NCI-H82 (cell line): ENCODE measurements at places on chromosomes 3 and 15.
A peak's percentile ranks its signal among the peaks of the same experiment; 100 is the strongest.

DNA sequence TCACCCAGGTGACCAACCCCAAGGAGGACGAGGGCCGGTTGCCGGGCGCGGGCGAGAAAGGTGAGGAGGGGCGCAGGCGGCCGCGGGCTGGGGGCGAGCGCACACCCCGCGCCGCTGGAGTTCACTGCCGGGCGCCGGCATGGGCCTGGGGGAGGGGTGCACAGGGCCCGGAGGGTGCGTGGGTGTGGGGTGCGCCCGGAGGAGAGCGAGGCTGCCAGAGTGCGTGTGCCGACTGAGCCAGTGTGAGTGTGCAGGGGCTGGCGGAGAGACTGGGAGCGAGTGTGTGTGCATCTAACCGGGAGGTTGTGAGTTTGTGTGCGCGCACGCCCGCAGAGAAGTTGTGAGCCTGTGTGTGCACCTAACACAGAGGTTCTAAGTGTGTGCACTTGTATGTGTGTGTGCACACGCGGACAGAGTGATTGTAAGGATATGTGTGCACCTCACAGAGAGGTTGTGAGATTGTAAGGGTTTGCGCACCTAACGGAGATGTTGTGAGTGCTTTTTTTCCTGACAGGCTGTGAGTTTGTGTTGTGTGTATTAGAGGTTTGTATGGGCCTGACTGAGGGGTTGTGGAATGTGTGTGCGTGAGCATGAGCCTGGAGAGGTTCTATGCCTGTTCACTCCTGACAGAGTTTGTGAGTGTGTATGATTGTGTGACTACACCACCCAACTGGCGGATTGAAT lies 681 bp downstream of the CTDSPL start:
- DNase-seq, result peak; percentile 28

GRCh38 chr3:71515636-71516365 lies 67.7 kb downstream of the FOXP1 start:
- DNase-seq, result no peak

DNA sequence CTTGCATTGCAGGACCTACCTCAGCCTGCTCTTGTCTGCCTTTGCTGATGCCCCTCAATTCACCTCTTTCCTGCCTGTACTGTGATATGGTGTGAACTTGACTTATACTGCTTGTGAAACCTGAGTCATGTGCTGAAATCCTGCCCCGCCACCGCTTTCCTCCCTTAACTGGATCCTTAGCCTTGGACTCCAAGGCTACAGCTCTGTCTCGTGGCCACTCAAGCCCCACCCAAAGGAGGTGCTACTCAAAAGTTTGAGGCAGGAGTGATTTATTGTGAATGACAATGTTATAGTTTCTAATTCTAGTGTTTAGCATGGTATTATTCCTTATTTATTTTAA lies 56.1 kb downstream of the MYZAP start:
- no peak for DNase-seq

- peak; percentile 74 for DNase-seq
Measured at GRCh38 chr15:97234851-97235610, 725.5 kb upstream of the ARRDC4 start.

DNA sequence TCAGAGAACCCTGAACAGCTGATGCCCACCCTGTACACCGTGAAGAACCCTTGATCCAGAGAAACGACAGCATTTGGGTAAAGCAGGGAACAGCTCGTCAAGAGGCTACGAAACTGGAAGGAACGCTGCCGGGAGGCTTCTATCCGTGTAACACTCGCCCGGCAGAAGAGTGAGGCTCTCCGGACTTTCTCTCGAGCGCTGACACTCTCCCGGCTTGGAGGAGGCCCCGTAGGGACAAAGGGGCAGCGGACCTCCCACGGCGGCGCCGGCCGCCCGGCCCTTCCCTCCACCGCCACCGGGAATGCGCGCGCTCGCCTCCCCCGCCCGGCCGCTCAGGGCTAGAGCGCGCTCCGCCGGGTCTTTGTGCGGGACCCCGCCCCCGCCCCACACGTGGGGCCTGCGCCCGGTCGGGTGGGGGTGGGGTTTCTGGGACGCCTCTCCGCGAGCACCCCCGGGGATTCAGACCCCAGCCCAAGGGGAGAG lies 1.7 kb downstream of the HYAL2 start:
- peak; percentile 81 for DNase-seq

DNA sequence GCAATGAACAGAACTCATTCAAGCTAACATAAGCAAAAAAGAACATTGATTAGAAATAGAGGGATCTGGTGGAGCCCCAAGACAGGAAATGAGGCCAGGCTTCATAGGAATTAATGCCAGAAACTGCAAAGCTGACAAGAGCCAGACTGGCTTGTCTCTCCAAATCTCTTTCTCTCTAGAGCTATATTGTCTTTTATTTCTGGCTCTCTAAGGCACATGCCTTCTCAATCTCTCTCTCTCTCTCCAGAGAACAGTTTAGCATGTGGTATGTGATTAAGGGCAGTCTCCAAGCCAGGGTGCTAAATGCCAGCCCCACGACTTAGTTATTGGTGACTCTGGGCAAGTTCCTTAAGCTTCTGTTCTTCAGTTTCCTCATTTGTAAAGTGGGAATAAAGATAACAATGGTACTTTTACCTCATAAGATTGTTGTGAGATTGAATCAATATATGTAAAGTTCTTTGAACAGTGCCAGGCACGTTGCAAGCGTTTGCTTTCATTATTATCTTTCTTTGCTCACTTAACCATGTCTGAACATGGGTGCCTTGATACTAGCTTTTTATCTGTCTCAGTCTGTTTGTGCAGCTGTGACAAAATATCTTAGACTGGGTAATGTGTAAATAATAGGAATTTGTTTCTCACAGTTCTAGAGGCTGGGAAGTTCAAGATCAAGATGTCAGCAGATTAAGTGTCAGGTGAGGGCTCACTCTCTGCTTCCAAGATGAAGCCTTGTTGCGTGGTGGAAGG lies 123.2 kb downstream of the BDH1 start:
- DNase-seq, result no peak

GRCh38 chr3:147507638-147508286 lies 98.6 kb downstream of the ZIC1 start:
- DNase-seq, result no peak

- no peak for DNase-seq
Measured at GRCh38 chr15:51721199-51721960, 16.1 kb downstream of the LYSMD2 start.

- no peak for DNase-seq
Measured at GRCh38 chr3:10515884-10516495, 10.6 kb upstream of the ATP2B2 start.

GRCh38 chr3:119898478-119899191 lies 116.7 kb downstream of the NR1I2 start:
- DNase-seq, result no peak

DNA sequence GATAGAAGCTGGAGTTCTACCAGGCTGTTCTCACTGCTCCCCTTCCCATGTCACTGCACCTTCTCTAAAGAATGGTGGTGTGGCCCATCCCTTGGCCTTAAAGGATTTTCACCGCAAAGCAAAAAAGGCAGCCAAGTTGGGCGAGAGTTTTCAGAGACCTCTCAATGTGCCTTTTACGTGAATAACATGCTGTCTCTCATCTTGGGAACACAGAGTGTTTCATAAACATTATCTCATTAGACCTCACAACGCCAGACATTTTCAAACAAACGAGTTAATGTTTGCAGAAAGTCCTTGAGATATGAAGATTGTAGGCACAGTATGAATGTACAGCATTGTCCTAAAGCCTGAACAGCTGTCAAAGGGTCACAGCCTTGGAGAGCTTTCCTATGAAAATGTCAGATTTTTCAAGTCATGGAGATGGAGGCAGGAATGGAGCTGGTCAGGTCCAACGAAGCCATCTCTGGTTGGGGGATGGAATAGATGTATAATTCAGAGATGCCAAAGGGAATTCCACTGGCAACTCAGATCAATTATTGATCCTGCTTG lies 21.3 kb downstream of the TM4SF1 start:
- no peak for DNase-seq

DNA sequence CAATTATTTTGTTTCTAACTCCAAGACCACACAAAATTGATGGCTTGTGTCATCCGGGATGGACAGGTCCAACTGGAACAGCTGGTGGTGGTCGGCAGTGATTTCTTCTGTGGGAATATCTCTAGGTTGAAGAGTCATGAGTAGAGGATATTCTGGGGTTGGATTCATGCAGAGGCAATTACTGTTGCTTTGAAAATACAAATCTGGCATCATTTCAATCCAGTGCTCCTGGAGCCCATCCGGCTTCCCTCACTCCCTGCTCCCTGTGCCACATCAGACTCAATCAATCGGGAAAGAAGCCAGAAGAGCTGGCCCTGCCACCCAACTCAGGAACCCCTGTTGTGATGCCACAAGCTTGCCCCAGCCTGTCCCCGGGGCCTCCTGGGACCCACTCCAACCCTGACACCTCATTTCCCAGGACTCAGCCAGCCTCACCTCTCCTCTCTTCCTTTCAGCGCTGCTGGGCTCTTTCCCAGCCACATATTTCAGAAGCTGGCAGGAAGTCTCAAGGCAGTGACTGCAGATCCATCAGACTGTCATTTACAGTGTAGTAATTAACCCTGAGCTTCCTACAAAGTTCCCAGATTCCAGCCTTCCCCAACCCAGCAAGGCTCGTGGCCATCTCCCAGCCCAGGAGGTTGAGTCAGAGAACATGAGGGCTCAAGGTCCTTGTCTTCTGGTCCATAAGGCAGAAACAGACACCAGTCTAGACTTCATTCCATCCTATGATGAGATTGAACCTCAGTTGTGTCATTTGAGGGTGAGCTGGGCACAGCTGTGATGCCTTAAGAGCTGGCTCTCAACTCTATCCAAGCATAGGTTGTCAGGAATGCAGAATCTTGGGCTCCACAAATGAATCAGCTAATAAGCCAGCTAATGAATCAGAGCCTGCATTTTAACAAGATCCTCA lies 114.0 kb downstream of the FAM174B start:
- DNase-seq, result no peak

- DNase-seq, result no peak
Measured at GRCh38 chr3:11168881-11169805, 14.8 kb downstream of the HRH1 start.

GRCh38 chr3:182703233-182703632 lies 90.1 kb upstream of the ATP11B start:
- DNase-seq, result no peak

DNA sequence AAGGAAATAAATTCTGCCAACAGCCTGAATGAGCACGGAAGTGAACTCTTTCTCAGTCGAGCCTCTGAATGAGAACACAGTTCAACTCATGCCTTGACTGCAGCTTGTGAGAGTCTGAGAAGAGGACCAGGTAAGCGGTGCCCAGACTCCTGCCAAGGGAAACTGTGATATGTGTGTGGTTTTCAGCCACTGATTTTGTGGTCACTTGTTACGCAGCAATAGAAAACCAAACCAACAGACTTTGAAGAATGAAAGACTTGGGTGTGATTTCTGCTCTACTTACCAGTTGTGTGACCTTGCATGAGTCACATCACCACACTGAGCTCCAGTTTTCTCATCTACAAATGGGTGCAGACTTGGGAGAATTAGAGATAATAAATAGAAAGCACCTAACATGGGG lies 30.6 kb upstream of the FAM107A start:
- no peak for DNase-seq

- DNase-seq, result no peak
Measured at GRCh38 chr3:156820692-156821080, 5.5 kb upstream of the LEKR1 start.

DNA sequence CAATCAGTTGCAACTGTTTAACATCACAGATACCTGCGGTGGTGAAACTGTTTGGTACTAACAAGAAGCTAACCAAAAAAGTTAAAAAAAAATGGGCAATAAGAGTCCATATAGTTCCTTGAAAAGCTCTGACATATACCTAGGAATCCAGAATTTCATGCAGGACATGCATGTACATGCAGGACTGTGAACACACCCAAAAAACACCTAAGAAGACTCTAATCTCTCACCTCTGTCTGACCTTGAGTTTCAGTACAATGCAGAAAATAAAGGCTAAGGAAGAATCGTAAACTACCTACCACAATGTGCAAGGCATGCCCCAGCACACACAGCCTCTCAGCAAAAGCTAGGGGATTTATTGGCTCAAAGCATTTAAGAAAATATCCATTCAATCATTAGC lies 110.7 kb upstream of the GOLGA8J start:
- DNase-seq, result no peak

GRCh38 chr3:32383136-32383711 lies 8.4 kb upstream of the CMTM7 start:
- DNase-seq, result peak; percentile 75
